Activated CD4-positive, alpha-beta T cell treated with anti-CD3 and anti-CD28 coated beads, Interleukin-2, Interleukin-6, amounts not matched to agents 100 ng/mL and 50 ng/mL, durations not matched to agents 16 hours and 8 hours (primary cell): ENCODE measurements at places on chromosomes 1 and 21.

DNA sequence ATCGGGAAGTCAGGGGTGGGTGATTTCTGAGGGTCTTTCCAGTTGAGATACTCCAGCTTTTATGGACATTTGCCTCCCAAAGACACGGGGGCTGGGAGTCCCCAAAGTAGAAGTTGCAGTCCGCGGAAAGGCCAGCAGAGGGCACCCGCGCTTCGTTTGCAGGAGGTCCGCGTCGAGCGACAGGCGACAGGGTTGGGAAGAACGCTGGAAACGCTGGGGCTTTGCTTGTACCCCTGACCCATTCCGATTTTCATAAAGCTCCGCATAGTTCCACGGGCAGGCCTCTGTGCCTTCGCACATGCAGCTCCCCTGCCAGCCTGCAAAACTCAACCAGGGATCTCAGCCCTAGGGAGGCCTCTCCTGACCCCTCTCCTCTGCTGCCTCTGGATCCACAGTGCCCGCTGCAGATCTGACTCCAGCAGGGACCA, 44.2 kb upstream of the LAPTM5 start:
- peak; percentile 85 for DNase-seq

GRCh38 chr21:36914244-36915013, 52.0 kb downstream of the HLCS start:
- DNase-seq: no peak

- DNase-seq: no peak
Measured at GRCh38 chr1:204971517-204972336, 71.3 kb upstream of the CNTN2 start.

GRCh38 chr21:44428281-44428960, 26.9 kb upstream of the LRRC3 start:
- DNase-seq: peak; percentile 48

- peak; percentile 22 for DNase-seq
Measured at GRCh38 chr21:38661197-38661871, 144.4 kb upstream of the ETS2 start.

DNA sequence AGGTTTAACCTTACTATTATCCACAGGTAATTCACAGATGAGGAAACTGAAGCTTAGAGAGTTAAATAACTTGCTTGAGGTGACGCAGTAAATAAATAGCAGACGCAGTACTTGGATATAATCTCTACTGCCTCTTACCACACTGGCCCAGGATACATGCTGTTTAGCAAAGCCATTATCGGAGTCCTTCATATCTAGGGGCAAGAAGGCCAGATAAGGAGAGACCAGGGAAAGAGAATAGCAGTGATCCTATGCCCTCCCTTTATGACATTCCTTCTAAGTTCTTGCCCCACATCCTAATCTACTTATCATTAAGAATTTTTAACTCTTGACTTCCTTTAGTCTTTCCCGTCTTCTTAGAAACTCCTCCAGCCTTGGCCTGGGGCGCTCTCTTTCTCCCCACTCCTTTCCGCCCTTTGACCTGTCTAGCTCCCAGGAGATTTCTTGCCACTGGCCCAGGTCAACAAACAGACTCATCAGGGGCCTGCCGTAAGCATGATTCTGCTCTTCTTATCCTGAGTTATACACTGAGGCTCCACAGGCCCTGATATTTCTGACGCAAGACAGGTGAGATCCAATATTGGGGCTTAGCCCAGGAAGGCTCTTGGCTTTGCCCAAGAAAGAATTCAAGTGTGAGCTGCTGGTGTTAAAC, 11.4 kb upstream of the SLAMF1 start:
- no peak for DNase-seq

GRCh38 chr1:34763142-34763781, 3.7 kb downstream of the GJB4 start:
- no peak for DNase-seq

GRCh38 chr1:98288494-98288893, 367.7 kb upstream of the DPYD start:
- DNase-seq: no peak

DNA sequence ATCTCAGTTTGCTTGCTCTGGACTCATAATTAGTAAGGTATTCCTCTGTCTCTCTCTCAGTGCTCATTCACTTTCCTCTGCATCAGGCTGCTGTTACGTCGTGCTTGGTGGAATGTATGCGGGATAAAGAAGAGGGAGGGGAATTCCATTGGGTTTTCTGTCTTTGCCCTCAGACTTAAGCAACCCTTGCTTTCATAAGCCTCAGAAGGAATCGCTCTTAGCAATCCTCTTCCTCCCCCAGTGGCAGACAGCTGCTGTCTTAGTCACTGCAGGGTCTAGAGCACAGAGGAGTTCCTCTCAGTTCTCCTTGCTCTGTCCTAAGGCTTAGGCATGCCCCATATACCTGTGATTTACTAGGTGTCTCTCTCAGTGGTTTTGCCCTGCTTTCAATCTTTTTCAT, 19.1 kb upstream of the NTMT2 start:
- no peak for DNase-seq

- DNase-seq: peak; percentile 83
Measured at GRCh38 chr21:29233611-29234540, 64.8 kb upstream of the BACH1 start.

GRCh38 chr21:45427331-45428271, 22.6 kb downstream of the COL18A1 start:
- DNase-seq: no peak

GRCh38 chr21:43940329-43941050, 71.6 kb upstream of the TRAPPC10 start:
- DNase-seq: no peak

DNA sequence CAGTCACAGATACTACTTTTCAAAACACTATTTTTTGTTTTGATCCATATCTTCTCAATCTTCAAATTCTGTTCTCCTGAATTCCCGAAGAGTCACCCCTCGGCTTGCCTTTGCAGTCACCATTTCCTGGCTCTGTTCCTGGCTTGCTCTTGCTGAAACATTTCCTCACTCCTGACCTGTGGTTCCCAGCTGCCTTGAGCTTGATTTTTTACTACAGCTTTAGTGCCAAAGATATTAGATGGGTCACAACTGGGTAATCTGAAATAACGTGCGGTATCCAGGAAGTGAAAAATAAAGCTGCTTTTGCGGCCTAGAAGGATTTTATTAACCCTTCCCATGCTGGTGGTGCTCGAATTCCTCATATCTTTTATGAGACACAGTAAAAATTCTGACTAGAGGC, 318.8 kb downstream of the PCP4 start:
- no peak for DNase-seq

GRCh38 chr1:32876341-32877210, 5.9 kb upstream of the FNDC5 start:
- DNase-seq: peak; percentile 78

DNA sequence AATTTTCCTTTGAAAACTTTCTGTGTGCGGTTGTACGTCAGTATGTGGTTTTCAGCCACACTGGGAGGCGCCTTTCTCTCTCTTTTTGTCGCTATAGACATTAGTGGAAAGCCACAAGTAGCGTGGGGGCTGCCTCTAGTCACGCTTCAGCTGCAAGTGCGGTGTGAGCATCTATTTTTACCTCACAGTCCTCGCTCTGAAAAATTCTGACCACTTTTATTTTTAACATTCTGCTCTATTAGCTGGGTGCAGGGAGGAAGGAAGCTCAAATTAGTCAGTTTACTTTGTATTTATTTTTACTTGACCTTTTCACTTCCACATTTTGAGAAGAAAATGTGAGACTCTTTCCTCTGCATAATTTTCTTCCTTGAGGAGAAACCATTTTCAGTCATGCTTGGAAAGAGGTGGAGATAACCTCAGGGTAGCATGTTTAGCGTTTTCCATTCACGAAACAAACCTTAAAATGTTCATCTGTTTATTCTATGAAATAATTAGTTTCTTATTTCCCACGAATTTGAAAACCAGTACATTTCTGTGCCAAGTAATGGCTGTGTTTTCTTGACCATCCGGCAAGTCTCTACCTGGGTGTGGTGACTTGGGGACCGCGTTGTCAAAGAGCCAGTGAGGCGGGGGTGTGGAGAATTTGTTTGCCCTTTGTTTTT, 35.6 kb downstream of the ADARB1 start:
- DNase-seq: peak; percentile 38

GRCh38 chr1:103156966-103157365, 48.6 kb upstream of the COL11A1 start:
- DNase-seq: no peak

- DNase-seq: no peak
Measured at GRCh38 chr1:115365738-115366137, 27.7 kb upstream of the NGF start.

- DNase-seq: no peak
Measured at GRCh38 chr1:41354956-41355355, 6.3 kb upstream of the FOXO6 start.

GRCh38 chr1:182877842-182878241, 38.7 kb downstream of the DHX9 start:
- DNase-seq: no peak

GRCh38 chr1:109412551-109412950, 13.7 kb downstream of the PSMA5 start:
- no peak for DNase-seq

GRCh38 chr1:174883409-174883808, 116.3 kb upstream of the CACYBP start:
- DNase-seq: peak; percentile 3

DNA sequence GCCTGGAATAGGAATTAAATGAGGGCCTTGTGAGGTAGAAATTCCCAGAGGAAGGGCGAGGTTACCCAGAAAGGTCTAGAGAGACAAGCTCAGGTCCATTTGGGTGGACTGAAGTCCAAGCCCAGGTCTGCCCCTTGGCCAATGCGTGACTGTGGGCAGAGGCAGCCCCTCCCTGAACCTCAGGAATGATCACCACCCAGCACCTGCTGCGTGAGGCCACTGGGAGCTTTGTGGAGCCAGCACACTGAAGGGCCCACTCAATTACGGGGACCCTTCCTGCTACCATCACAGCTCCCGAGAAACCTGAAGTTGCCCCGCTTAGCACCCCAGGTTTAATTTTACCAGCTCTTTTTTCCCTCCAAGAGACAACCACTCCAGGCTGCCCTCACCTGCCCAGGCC, 6.5 kb upstream of the MATN1 start:
- DNase-seq: no peak

- DNase-seq: no peak
Measured at GRCh38 chr1:12469990-12470389, 148.0 kb downstream of the DHRS3 start.

DNA sequence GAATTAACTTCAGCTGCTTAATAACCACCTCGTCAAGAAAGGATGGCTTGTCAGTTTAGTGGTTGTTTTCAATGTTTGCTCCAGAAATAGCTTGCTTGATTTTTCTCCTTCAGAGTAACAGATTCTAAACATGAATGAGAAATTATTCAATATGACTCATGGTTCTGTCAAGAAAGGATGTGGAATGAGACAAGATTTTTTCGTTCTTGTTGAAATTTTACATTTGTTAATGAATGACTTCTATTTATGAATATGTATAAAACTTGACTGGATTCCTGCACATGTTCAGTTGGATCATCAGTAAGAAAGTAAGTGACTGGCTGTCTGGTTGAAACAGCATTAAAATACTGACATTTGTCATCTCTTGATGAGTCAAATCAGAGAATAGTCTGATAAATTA, 38.3 kb downstream of the IFI44 start:
- no peak for DNase-seq

- no peak for DNase-seq
Measured at GRCh38 chr1:231778009-231778719, 151.6 kb downstream of the DISC1 start.

GRCh38 chr21:16169102-16169511, 439.3 kb downstream of the USP25 start:
- DNase-seq: no peak

DNA sequence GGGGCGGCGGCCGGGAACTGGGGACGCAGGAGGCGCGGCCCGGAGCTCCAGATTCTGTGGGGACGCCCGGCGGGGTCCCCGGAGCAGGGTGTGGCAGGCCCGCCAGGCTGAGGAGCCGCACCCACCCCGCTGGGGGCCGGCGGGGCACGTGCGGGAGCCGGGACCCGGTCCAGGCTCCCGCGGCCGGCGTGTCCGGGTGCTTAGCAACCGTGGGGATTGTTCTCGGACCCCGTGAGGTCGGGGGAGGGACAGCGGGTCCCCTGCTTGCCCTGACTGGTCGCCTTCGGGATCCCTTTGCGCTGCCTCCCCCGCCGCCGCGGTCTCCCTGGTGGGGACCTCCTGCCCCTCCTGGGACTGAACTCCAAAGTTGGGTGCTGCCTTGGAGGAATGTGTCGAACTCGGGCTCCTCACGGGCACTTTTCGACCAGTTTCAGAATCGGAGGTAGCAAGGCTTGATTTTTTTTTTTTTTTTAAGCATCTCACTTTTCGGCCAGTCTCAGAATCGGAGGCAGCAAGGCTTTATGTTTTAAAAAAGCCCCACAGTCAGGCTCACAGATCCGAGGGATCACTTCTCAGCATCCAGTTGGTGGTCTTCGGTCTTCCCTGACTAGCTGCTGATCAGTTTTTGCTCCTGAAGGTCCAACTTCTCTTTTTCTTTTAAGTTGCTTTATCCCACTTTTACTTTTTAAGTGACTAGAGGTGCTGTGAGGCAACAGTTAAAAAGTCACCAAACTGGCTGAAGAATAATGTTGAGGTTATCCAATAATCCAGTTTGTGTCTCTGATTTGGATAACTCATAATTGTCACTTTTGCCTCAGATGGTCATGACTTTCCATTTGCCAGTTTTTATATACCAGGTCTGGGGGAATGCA, 648 bp downstream of the FAM76A start:
- peak; percentile 55 for DNase-seq

DNA sequence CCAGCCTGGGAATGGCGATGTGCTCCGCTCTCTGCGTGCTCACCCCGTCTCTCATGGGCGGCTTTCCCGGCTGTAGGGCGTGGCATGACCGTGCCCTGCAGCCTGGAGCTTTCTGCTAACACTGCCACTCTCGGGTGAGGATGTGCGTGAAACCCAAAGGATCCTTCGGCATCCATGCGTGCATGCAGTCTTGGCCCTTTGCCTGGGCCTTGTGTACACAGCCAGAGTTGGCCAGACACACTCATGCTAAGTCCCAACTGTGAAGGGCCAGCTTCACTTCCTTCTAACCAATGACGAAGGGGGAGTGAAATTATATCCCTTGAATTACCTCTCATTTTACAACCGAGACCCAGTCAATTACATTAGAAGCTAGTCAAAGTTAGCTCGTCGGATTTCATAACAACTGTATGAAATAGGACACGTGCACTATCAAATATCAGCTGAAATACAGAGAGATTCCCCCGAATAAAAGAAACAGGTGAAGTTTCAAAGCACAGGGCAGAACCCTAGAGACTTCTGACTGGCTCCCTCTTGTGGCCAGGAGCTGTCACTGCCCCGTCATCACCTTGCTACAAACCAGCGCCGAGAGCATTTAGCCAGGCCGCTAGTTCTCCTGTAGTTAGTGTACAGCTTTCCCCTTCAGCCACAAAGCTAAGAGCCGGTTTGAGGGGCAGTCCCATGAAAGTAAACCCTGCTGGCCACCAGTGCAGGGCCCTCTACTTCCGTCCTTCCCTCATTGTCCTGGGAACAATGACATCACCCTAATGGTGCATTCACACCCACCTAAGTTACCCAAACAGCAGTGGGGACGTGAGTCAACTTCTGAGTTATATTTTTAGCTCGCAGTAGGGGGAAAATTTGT, 63.4 kb upstream of the COA6 start:
- DNase-seq: peak; percentile 79

- no peak for DNase-seq
Measured at GRCh38 chr1:119742202-119742601, 26.5 kb downstream of the HMGCS2 start.
